ENCODE measurements at places on chromosomes 11 and 22.

GRCh38 chr11:85965202-85965601, 103.7 kb downstream of the PICALM start:
- no peak for DNase-seq

DNA sequence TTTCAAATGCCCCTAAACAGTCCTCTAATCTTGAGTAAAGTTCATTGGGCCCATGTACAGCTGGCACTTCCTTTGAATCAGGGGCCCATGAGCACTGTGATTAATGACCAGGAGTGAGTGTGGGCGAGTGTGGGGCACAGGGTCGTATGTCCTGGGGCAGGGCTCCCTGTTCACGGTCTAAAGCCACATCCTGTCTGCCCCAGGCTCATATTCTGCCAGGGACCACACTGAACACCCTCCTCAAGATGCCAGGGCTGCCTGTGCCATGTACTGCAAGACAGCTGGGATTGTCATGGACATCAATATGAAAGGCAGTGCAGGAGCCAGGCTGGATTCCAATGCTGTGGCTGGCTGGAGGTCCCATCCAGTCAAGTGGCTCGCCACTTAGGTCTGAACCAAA, 130.5 kb downstream of the KIRREL3 start:
- no peak for DNase-seq

- no peak for DNase-seq
These were observed 27.5 kb downstream of the ADAMTS8 start for GRCh38 chr11:130400781-130401483.

DNA sequence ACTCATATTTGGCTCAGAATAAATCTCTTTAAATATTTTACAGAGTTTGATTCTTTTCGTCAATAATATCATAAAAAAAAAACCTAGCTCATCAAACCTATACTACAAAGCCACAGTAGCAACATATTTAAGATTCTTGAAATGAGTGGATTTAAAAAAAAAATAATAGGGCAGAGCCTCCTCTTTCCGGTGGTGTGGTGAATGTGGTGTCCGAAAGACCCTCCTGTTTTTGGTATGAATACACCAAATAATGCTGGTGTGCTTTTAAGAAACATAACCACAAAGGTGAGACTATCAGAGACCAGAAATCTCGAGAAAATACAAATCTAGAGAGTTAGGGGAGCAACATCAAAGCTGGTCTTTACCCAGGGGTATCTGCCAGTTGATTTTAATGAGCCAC, 342.6 kb downstream of the TBC1D22A start:
- DNase-seq = no peak

- no peak for DNase-seq
These were observed 98.2 kb downstream of the SLC1A2 start for GRCh38 chr11:35321111-35321510.

GRCh38 chr11:63716046-63716445, 34.7 kb downstream of the RTN3 start:
- DNase-seq = no peak

GRCh38 chr11:20583201-20583600, 16.2 kb upstream of the SLC6A5 start:
- DNase-seq = no peak

DNA sequence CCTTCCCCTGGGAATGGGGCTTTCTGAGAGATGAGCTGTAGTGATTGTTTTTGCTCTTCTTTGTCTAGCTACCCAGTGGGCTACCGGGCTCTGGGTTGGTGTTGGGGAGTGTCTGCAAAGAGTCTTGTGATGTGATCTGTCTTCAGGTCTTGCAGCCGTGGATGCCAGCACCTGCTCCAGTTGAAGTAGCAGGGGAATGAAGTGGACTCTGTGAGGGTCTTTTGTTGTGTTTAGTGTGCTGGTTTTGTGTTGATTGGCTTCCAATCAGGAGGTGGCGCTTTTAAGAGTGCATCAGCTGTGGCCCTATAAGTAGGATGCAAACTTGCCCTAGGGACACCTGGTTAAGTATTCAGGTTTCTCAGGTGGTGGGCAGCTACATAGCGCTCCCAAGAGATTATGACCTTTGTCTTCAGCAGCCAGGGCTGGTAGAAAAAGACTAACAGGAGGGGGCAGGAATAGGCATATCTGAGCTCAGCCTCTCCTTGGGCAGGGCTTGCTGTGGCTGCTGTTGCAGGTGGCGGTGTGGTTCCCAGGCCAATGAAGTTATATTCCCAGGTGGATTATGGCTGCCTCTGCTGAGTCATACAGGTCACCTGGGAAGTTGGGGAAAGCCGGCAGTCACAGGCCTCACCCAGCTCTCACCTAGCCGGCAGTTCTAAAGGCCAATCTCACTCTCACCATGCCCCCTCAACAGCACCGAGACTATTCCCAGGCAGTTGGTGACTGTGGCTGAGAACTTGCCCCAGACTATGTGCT, 315.7 kb upstream of the C11orf87 start:
- no peak for DNase-seq

DNA sequence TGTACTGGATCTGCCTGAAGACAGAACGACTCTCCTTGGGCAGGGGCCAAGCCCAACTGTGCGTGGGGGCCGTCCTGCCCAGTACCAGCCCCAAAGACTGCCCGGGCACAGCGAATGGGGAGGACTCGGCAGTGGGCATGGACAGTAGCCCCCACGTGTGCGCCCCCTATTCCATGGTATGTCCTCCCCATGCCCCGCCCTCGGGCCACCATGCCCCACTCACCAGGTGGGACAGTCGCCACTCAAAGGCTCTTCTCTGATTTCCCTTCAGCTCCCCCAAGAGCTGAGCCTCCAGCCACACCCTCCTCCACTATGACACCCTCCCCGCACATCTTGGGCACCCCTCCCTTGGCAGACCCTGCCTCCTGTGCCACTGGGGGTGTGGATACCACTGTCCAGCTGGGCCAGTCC, 43.5 kb downstream of the GNB1L start:
- peak; percentile 49 for DNase-seq

DNA sequence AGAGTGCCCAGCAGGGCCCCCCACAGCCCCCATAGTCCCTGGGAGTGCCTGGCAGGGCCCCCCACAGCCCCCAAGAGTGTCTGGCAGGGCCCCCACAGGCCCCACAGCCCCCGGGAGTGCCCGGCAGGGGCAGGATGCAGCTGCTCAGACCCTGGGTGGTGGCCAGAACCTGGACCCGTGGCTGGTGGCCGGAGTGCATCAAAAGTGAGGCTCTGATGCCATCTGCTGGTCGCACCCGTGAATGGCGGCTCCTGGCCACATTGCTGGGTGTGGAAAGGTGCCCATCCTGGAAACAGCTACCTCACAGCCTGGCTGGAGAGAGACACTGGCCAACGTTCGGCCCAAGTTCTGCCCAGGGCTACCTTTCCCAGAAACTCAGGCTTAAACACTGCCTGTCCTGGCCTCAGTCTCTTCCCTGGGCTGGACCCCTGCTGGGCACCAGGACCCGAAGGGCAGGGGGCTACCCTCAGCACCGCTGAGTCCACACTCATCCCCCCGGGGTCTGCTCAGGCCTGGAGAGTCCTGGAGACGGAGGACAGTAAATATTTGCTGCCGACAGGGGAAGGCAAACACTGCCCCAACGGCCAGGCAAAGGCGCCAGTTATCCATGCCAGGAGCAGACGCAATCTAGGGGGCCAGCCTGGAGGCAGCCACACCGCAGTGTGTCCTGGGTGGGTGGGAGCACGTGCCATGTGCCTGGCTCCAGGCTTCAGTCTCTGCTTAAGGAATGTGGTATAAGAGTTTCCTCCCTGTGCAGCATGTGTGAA, 4.4 kb downstream of the INS start:
- peak; percentile 94 for DNase-seq

DNA sequence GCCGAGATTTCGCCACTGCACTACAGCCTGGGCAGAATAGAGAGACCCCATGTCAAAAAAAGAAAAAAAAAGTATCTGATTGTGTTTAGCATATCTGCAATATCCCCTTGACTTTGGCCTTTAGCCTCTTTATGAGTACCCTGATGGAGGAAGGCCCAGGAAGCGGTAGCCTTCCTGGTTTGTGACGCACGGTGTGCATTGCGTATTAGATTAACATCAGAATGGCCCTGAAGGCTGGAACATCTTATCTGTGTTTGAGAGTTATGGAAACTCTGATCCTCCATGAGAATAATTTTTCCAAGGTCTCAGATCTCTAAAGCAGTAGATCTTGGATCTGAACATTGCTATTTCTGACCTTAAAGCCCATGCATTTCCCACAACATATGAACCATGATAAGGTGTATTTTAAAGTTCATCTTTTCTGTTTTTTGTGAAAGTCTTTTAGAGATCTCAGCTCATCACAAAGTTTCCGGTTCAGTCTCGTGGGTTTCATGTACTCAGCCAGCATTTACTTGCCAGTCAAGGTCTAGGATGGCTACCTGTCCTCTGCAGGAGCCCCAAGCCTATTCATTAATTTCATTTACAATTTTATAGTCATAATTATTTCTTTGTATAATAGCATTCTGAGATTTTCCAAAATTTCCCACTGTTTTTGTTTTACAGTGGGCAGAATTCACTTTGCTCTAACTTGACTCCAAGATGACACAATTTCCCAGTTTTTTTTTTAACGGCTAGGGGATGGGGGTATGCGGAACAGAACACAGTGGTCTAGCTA, 605 bp upstream of the FDX1 start:
- no peak for DNase-seq

DNA sequence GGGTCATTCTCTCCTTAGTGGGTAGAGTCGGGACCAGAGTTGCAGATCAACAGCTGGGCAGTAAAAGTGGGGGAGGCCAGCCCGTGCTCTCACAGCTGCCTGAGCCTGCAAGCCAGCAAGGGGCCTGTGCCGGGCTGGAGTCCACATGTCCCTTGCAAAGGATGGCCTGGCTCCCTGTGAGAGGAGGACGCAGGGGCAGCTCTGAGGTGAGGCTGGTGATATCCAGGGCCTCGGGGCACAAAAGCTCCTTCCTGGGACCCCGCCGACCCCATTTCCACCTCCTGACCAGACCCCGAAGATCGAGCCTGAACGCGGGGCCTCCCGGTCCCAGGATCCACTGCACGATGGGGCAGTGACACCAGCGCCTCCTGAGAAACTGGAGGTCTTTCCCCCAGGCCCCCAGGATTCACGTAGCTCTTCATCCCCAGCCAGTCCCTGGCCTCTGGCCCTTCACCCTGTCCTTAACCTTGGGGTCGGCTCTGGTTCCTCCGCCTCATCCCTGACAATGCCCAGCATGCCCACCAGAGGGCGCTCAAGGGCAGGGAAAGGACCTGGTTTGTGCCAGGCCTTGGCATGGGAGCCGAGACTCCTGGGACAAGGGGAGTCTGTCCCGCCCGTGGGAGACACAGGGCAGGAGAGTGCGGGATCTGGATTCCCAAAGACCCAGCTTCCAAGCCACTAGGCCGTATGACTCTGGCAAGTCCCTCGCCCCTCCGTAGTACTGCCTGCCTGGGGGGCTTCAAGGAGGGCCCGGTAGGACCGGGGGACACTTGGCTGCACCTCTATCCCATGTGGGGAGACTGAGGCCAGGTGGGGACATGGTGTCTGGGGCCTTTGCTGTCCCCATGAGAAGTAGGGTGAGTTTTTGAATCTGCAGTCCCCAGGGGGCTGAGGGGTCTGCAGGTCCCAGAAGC, 17.8 kb upstream of the WNT7B start:
- DNase-seq = peak; percentile 87

DNA sequence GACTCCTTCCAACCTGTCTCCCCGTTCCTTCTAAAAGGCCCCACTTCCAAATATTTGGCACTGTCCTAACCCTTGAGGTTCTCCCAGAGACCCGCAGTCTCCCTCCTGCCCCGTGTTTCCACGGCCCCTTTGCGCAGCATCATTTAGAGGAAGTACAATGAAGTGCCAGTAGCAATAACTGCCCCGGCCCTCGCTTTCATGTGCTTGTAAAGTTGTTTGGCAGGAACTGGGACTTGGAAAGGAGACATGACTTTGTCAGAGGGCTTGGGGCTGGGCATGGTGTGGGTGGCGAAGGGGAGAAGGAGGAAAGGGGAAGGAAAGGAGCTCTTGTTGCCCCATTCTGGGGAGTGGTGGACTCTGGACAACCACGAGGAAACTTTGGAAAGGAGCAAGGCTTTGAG, 2.6 kb downstream of the CD44 start:
- no peak for DNase-seq

DNA sequence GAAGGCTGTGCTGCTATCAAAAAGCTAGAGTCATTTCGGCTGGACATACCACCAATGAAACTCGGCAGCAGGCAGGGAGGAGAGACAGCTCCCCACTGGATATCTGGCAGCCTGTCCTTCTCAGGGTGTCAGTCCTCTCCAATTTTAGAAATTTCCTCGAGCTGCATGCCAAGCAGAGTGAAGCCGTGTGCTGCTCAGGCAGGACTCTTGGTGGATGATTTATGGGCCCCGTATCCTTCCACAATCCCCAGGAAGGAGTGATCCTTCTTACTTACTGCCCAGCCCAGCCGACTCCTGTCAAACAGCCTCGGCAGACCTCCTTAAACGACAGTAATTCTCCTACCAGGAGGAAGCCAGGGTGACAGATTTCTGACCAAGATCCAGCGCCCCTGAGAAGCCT, 410.4 kb downstream of the TENM4 start:
- DNase-seq = peak; percentile 83

- DNase-seq = no peak
These were observed 921 bp downstream of the TESMIN start for GRCh38 chr11:68750195-68751003.

DNA sequence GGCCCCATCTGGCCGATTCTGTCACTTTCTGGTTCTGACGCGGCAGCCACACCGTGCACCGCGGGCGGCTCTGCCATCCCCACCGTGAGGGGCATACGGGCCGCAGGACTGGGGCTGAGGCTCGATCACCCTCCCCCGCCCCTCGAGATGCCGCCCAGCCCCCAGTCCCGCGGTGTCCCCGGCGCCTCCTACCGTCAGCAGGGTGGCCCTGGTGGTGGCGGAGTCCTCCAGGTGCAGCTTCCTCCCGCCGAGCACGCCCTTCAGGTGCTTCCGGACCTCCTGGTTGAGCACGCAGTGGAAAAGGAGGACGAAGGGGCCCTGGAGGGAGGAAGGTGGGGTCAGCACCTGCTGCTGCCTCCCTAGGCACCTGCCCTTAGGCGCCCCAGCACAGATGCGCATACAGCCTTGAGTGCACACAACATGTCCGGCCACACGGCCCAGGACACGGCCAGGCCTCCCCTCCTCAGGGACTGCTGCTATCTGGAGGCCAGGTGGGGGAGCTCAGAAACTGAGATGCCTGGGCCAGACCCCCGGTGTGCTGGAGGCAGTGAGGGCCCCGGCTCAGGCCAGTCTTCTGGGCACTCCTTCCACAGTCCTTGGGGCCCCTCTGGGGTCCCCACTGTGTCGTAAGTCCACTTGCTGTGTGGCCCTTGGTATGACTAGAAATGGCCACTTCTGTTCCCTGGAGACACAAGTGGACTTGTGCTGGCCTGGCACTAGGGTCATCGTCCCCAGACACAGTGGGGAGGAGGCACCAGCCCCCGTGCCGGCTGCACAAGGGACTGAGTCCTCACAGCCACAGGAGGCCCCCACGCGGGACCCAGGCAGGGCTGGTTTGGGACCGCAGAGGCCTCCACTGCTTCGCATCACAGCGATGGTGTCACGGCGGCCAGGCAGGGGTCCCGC, 31.5 kb downstream of the TRMU start:
- DNase-seq = no peak

All from posterior cingulate gyrus (tissue), 11 donors.